NCI-H69 (cell line): ENCODE measurements at places on chromosomes 3 and 15.

DNA sequence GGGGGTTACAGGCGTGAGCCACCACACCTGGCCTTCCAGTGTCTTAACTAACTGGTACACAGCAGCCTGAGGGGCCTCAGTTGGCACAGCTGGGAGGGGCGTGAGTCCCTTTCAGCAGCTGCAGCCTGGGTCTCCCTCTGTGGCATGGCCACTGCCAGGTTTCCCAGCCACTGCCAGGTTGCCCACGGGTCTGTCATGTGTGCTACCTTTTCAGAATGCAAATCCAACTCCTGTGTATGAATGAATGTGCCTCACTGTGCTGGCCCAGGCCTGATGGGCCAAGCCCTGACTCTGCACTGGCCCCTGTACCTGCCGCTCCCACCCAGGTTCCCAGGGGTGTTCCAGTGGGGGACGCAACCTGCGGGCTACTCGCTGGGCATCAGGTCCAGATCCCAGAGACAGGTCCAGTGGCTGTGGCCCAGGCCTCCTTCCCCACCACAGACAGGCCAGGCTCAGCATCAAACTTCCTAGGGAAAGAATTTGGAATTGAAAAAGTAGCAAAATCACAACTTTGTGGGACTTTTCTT is 26.0 kb downstream of the WHAMM start:
- no peak for DNase-seq

DNA sequence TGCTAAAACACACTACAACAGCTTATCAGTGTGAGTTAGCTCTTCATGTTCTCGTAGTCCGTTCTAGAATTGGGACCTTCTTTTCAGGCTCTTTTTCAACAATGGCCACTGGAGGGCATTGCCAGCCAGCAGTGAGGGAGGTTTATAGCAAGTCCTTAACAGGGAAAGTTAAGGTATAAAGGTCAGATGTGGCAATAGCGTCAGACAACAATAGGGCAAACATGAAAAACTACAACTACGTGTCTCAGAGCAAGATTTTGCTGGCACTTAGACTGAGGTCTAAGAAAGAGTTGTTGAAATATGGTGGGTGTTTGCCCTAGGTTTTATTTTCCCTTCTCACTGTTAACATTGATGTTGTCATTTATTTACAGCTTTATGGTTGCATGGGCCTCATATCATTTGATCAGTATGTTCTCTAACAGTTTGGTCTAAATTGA is 161.4 kb downstream of the GMNC start:
- DNase-seq, result peak; percentile 23

DNA sequence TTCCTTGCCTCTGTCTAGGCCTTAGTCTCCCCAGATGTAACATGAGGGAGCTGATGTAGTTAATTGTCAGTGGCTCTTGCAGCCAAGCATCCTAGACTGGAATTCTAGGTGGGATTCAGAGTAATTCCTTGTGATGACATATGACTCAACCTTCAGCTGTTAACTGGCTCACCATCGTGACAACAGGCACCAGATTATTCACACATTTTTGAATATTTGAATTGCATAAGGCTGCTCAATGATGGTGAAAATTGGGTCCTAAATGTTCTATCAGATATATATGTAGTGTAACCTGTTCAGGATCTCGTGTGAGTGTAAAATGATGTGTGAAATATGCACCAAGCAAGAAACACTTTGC is 405.1 kb downstream of the LPP start:
- DNase-seq, result no peak

- no peak for DNase-seq
Observed at GRCh38 chr15:88800026-88800425, 3.2 kb upstream of the ACAN start.

DNA sequence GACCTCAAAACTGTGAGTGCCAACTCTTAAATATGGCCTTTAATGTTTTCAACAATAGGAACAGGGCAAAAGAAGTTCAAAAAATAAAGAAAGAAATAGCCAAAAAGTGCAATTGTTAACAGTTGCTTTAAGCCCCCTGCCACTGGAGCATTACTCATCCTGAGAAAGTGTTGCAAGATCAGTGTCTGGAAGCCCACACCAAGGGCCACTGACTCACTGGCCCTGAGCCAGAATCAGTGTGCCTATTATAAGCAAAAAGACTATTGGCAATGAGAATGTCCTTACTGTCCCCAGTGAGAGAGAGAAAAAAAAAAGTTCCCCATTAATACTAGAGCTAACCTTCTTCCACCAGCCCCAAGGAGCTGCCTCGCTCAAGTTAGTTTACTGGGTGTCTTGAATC is 480.1 kb upstream of the ZNF385D start:
- DNase-seq, result no peak

GRCh38 chr3:143786219-143787191 is 61.8 kb downstream of the SLC9A9 start:
- DNase-seq, result no peak

GRCh38 chr3:54827776-54828175 is 100.1 kb downstream of the LRTM1 start:
- DNase-seq, result no peak

DNA sequence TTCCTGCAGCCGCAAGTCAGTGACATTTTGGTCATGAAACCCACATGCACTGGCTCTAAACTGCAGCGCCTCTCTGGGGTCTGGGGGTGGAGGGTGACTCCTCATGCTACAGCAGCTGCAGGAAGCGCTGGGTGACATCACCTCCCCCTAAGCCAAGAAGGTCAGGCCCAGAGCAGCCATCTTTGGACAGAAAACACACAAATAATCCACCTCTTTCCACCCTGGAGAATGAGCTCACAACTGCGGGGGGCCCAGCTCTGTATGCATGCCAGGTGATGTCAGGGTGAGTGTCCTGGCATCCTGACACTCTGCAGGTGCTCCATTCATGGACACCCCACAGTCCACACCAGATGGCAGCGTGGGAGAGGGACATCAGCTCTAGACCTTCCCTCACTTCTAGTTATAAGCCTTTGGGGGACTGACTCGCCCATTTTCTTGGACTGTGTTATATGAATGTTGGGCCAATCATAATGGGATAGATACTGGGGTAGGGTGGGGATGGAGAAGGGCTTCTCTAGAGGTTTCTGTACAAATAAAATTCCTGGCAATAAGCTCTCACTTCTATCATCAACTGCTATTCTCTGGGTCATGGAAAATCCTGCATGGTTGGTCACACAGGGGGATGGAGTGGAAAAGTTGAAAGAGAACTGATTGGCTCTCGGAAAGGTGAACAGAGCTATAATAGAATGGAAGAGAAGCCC is 70.7 kb upstream of the THBS1 start:
- no peak for DNase-seq

DNA sequence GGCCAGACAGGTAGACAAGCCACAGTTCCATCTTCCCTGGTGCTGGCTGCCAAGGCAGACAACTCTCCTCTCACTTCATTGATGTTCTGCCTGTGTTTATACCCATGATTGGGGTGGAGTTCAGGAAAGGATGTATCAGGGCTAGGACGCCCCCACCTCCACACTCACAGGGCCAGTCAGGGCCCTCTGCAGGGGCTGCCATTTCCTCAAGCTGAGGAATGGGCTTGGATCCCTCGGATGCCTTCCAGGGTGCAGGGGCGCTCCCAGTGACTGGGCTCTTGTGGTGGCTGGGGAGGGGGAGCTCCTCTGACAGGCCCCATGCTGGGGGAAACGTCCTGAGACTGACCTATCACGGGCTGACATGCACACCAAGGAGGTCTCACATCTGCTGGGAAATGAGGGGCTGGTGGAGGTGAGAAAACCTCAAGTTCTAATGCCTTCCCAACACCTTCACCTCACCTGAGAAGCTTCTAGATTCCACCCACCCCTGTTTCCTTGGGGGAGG is 31.4 kb downstream of the SEMA7A start:
- DNase-seq, result no peak

- no peak for DNase-seq
Observed at GRCh38 chr3:17300441-17300840, 415.7 kb downstream of the PLCL2 start.

DNA sequence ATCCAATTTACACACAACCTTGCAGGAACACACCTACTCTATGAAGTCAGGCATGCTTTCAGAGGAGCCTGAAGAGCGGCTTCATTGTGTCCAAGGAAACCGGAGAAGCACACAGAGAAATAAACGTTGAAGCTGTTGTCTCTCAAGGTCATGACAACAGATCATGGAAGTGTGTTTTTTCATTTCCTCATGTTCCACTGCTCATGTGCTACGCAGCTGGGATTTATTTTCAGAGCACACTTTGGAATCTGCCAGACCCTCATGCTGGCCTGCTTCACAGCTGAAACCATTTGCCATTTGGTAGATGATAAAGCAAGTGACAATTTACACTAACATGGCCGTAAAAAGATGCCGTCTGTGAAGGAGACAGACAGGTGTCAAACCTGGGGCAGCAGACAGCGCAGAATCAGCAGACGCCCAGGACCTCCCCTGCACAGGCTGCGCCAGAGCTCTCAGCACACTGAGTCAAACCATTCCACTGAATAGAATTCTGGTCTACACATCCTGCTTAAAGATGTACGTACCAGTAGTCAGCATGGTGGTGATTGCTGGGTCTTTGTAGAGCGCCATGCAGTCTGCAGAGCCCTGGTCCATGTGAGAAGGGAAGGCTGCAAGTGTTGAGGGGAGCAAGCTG is 99.3 kb downstream of the ARNT2 start:
- no peak for DNase-seq

DNA sequence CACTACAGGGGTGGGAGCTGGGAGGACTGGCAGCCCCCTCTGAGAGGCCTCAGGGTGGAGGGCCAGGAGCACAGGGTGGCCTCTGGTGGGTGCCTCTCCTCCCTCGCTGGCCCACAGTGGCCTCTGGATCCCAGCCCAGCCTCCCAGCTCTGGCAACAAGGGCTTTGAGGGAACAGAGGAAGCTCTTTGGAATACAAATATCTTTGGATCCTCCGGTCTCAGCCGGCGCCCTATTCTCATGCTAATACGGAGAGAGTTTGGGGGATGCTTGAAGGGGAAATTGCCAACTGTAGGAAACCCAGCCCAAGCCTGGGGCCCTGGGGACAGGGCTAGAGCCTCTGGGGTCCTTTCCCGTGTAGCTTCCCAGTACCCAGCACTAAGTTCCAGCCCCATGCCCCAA is 33.4 kb upstream of the INSYN1 start:
- DNase-seq, result no peak

DNA sequence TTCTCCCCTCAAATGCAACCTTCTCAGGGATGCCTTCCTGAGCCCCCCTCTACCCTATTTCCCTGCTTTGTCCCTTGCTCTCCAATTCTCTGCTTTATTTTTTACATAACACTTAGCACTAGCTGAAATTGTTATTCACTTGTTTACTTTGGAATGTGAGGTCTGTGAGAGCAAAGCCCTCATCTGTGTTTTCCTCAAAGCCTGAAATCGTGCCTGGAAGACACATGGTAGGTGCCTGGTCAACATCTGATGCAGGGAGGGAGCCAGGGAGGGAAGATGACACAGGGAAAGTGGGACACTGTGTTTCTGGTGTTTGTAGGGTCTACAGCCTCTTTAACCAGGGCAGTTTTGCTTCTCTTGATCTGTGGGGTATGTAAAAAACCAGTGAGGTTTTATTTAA is 23.6 kb downstream of the EIF2AK4 start:
- no peak for DNase-seq

GRCh38 chr15:67832031-67832551 is 6.8 kb downstream of the SKOR1 start:
- peak; percentile 55 for DNase-seq

DNA sequence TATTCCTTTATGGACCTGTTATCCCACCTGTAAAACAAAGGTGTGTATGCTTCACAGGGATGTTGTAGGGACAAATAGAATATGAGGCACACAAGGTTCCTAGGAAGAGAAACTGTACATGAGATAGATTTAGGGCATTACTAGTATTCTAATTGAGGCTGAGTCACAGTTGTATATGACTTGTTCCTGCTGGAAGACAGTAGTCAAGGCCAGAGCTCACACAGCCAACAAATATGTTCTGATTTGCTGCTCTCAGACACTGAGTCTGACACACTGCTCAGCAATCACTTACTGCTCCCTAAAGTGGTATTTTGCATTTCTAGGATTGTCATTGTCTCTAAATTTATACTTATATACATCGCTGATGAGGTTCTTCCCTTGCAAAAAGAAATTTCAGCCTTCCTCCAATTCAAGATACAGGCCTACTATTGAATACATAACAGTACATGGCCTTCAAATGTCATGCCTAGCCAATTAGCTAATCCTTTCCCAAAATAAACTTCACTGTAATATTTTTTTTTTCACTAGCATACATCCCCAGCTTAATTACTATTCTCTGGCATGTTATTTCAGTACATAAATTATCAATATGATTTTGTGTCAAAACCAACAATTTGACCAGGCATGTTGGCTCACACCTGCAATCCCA is 69.8 kb downstream of the TIGIT start:
- no peak for DNase-seq

GRCh38 chr3:72461787-72462186 is 386.5 kb downstream of the SHQ1 start:
- no peak for DNase-seq

DNA sequence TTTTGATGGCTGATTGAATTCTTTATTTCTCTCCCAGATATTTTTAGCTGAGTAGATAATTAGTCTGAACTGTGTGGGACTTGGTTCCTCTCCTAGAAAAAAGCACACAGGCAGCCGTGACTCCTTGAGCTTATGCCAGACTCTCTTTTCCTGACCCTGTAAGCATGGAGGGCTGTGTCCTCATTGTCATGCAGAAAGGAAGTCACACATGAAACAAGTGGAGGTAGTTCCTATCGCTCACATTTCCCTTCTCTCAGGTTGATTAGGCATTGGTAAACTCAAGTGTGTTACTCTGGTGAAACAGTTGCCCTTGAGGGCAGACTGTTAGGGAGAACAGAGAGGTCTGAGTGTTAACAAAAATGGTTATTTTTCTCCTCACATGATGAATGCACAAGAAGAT is 6.3 kb upstream of the RTP4 start:
- no peak for DNase-seq

GRCh38 chr15:74405823-74406222 is 27.9 kb downstream of the SEMA7A start:
- DNase-seq, result no peak

DNA sequence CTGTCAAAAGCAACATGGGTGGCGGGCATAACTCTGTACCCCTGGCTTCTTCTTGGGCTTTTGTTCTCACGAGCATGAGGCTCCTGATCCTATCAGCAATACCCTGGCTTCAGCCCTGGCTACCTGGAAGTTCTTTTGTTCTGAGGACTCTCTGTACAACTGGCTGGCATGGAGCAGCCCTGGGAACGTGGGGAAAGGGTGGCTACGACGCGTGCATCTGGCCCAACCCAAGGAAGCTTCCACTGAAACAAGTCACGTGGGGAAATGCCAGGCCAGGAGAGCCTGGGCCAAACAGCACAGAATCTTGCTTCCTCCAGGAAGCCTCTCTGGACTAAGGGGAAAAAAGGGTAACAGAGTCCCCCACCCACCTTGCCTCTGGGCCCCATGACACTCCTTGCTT is 22.7 kb upstream of the ATP2B2 start:
- no peak for DNase-seq

- DNase-seq, result no peak
Observed at GRCh38 chr15:61649046-61649445, 411.2 kb downstream of the VPS13C start.

- DNase-seq, result peak; percentile 68
Observed at GRCh38 chr3:140863580-140864009, 78.0 kb upstream of the SLC25A36 start.

DNA sequence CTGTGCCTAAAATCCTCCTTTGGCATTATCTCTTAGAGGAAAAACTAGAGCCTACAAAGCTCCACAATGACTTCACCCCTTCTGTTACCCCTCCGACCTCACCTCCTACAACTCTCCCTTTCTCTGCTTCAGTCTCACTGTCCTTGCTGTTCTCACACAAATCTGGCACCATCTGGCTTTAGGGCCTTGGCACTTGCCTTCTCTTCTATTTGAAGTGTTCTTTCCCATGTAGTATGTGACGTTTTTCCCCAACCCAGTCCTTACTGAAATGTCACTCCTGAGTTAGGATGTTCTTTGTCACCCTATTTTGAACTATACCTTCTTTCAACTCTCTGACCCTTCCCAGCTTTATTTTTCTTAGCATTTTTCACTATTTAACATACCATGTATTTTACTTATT is 8.7 kb downstream of the STX19 start:
- DNase-seq, result no peak
